ENCODE measurements at places on chromosomes 2 and 18.

DNA sequence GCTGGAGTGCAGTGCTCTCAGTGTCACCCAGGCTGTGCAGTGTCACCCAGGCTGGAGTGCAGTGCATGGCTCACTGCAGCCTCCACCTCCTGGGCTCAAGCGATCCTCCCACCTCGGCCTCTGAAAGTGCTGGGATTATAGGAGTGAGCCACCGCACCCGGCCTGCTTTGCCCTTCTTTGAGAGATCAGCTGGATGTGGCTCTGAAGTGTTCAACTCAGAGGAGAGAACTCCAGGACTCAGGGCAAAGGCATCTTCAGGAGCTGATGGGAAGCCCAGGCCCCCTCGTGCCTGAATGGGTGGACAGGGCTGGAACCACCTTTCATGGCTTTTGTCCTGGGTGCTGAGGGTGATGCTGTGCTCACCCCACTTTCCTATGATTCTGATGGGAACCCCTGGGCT, 52.0 kb upstream of the HAAO start:
- DNase-seq = no peak

DNA sequence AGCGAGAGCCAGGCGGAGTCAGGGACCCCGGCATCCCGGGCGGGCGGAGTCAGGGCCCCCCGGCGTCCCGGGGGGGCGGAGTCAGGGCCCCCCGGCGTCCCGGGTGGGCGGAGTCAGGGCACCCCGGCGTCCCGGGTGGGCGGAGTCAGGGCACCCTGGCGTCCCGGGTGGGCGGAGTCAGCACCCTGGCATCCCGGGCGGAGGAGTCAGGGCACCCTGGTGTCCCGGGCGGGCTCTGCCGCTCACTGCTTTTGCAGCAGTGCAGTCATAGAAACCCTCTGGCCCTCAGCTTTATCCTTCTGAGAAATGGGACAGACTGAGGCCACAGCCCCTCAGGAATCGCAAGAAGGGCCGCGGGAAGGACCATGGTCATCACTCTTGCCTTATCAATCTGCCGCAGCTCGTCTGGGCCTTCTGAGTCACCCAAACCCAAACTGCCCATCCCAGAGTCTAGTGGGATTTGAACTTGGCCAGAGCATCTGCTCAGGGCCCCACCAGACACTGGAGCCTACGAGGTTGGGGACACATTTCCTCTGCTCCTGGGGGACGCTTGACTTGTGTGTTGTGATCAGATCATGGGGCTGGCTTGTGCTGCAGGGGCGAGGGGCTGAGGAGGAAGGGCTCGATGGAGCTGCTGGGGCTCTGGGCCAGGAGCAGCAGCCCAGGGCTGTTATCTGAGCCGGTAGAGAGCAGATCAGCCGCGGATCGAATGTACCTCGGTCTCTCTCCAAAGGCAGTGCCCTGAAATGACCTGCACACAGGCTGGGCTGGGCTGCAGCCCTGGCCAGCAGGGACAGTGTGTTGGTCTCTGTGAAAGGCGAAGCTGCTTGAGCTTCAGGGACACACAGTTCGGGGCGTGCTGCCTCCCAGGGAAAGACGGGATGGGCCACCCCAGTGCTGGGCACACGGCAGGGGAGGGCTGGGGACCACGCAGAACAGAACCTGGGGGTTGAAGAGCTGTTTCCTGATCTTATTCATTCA, 290.1 kb upstream of the HDAC4 start:
- no peak for DNase-seq

GRCh38 chr2:196956069-196956468, 29.6 kb upstream of the PGAP1 start:
- DNase-seq = no peak

- no peak for DNase-seq
Observed at GRCh38 chr2:159078443-159078842, 110.0 kb downstream of the TANC1 start.

- DNase-seq = no peak
Observed at GRCh38 chr2:390959-391358, 103.1 kb upstream of the ALKAL2 start.

DNA sequence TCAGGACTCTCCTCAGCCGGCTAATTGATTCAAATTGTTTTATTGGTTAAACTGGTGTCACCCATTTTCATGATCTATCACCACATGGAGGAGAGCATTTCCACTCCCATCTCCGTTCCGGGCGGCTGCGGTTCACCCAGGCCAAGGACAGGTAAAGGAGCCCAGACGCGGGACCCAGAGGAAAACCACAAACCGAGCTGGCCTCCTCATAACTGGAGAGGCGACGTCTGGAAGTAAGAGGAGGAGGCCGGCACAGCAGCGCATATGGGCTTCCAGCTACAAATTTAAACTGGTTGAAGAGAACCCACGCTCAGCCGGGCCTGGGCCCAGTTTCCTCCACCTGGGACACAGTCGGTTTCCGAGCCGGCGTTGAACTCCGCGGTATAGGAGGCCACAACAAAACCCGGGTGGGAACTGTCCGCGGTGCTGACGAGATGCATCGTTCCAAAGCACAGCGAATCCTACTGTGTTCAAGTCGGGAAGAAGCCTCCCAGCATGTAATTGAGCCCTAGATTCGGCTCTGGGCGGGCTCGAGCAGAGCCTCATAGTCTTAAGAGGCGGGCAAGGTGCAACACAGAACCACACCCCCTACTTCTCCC, 3.0 kb upstream of the SKOR2 start:
- no peak for DNase-seq

- DNase-seq = no peak
Observed at GRCh38 chr18:65372904-65373303, 377.9 kb upstream of the CDH7 start.

DNA sequence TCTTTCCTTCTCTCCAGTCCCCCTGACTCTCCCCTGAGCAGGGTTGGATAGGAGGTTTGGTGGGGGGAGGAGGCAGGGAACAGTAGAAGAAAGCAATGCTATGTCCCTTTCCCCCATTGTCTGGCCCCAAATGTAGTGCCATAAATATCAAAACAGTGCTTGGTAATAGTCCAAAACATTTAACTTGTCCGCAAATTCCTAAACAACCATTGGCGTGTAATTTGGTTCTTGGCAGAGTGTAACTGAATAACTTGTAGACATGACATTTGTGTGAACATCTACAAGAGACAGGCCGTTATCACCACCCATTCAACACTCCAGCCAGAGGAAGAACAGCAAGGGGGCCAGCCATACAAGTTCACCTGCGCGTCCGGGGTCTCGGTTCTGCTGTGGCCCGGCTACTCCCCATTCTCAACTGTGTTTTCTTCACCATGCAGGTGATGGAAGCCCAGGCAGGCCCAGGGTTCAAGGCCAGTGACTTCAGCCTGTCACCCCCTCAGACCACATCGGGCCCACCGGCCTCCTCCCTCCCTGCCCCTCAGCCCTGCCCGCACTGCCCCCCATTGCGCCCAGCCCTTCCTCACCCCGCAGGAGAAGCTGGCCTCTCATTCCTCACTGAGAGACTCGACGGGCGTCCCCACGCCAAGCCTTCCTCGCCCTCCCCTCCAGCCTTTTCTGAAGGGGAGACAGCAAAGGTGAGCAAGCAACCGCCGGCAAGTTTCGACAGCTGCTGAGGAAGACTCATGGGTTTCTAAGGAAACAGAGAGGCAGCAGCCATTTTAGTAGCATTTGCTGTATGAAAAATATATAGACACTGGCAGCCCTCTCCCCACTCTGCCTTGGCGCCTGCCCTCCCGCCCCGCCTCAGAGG, 699 bp upstream of the RAPGEF4 start:
- DNase-seq = peak; percentile 33

DNA sequence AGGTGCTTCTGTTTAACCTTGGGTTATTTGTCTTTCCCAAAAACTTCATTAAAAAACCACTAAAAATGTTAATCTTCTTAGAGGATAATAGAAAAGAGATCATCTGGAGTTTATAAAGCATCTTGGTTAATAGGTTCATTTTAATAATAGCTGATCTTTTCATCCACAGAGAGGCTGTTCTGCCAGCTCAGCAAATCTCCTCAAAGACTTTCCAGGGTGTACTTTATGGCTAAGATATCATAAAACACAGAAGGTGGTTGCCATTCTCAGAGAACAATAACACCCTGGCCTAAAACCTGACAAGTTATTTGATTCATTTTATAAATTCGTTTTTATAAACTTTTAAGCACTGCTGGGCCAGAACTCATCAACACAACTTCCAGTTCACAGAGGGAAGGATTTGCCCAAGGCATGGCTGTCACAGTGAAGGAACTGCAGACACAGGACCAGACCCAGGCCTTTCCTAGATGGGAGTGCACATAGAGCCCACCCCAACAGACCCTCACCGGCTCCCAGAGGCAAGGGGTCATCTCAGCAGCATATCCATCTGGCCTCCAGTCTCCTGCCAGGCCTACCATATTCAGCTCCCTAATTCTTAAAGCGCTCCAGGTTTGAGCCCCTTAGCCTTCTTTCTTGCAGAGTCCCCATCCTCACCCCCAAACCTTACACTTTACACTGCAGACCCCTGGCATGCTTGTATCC, 203.4 kb upstream of the RAB6C start:
- no peak for DNase-seq

DNA sequence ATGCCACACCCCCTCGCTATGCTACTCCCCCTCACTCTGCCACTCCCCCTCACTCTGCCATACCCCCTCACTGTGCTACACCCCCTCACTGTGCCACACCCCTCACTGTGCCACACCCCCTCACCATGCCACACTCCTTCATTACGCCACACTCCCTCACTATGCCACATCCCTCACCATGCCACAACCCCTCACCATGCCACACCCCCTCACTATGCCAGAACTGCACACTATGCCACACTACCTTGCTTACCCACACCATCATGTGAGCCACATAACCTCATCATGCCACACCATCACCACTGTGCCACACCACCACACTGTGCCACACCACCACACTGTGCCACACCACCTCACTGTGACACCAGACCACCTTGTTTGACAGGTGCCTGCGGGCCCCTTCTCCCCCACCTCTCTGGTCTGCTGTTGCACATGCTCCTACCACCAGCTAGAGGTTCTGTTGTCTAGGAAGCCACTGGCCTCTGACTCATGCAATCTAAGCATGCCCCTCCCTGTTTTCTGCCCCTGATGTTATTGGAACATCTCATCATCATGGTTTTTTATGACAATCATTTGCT, 22.0 kb downstream of the MARCHF4 start:
- no peak for DNase-seq

GRCh38 chr2:202870431-202871299, 901 bp downstream of the ICA1L start:
- DNase-seq = peak; percentile 81

GRCh38 chr2:33110461-33110860, 163.7 kb downstream of the LTBP1 start:
- DNase-seq = no peak

DNA sequence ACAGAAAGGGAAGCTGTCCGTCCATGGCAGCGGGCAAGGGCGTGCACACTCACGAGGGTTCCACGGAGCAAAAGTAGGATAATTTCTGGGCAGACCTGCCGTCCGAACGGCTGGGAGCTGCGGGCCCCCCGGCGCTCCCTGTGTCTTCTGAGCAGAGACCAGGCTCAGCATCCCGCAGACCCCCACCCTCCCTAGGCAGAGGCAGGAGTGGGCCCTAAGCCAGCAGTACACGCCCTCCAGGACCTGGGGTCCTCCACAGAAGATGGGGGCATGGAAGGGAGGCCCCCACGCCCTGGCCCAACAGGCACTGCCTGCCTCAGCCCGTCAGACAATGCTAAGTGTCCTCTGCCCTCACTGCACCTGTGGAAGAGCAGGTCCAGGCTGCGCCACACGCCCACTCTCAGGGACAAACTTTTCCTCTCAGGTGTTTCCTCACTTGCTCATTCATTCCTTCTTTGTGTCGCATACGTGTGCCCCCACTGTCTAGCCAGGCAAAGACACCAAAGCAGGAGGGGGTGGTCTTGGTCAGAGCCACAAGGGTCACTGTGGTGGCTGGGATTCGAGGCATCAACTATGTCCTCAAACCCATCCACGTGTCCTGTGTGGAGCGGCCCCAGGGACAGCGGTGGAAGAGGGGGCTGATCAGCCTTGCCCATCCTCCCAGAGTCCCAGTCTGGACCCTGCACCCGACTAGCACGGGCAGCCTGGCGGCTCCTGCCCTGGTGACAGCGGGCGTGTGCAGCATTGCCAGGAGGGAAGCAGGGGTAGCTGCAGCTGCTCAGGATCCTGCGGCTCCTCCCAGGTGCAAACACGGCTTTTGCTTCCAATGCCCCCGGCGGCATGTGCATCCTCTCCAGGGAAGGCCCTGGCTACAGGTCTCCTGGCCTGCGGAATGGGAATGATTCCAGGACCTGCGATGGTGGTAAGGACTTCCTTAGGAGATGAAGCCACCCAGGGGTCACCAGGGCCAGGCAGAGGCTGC, 2.4 kb upstream of the GPC1 start:
- no peak for DNase-seq

DNA sequence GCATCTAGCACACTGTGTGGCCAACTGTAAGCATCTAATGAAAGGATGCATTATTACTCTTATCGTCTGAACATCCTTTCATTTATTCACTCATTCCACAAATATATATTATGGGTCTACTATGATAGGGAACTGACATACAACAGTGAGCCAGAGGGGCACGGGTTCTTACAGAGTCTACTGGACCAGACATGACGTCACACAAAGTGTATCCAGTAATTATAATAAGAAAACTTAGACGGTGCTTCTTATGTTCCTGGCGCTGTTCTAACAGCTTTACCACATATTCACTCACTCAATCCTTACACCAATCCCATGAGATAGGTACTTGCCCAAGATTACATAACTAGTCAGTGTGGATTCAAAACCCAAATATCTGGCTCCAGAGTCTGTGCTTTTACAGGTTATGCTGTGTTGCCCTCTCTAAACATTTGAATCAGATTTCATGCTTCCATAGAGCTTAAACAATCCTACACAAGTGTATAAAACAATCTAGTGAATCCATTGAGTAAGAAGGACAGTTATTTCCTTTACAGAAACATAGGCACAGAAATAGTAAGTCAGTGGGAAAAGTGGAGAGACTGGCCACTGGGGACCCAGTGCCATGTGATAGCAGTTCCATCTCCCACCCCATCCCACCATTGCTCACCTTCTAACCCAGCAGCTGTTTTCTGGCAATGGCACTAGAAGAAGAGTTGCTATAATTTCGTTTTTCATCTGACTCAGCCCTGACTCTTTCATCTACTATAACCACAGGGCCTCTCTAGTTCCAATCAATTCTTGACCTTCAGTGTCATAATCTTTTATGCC, 24.2 kb upstream of the ARL5A start:
- DNase-seq = no peak

- DNase-seq = peak; percentile 32
Observed at GRCh38 chr2:173354073-173354581, 545 bp upstream of the CDCA7 start.

DNA sequence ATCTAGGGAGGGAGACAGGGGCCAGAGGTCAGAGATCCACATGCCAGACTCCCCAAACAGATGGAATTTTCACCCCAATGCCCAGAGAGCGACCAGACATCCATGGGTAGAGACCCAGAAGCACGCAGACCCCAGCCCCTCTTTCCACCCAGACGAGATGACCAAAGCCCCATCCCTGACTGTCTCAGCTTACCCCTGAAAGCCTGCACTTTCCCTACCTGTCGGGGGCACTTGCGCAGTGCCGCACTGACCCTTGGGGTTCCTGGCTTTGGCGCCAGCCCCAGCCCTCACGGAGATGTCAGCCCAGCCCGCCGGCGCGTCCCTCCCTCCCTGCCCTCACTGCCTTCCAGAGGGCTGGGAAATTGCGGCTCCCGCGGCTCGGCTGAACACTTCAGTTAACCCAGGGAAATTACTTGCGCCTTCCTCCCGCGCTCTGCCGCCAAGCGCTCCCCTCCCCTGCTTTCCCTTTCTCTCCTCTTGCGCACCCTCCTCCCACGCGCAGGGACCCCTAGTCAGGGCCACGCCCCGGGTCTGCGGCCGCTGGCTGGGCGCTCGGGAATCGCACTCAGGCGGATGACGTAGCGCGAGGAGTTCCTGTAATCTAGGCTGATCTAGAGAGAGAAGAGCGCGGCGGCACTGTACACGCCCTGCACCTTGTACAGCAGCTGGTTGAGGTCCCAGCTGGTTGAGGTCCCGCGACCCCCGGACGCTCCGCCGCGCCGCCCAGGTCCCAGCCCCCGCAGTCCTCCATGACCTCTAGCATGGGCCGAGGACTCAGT, 12.0 kb downstream of the ALPG start:
- DNase-seq = no peak

All from GM13976 (cell line).